ENCODE measurements at places on chromosomes 5 and 9.

DNA sequence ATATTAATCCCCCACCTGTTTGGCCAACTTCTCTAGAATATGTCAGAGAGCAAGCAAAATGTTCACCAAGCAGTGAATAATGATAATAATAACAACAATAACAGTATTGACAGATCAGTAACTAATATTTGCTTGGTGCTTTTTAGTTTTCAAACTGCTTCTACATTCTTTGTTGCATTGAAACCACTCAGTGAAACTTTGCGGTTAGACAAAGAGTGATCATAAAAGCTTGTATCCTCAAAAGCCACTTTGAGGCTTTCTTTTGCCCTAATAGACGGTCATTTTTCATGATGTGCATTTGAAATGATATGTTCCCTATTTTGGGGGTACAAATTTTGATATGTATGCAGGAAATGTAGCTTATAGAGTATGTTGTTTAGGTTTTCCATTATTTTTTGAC is 43.6 kb upstream of the PTGS1 start:
- no peak for DNase-seq

DNA sequence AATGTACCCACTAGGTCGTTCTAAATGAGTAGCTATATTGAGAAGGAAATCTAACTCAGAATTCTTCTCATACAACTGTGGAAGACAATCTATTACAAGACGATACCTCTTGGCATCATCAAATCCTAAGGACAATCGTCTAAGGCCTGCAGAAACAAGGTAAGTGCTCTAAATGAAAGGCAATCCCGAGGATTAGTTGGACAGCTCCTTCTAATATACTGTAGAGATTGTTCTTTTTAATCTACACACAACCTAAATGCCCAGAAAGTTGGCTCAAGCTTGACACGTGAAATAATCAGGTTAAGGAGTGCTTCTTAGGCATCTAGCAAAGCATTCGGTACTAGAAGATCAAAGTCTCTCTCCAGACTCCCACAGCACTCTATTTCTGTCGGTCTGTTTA is 55.1 kb downstream of the MED27 start:
- no peak for DNase-seq

DNA sequence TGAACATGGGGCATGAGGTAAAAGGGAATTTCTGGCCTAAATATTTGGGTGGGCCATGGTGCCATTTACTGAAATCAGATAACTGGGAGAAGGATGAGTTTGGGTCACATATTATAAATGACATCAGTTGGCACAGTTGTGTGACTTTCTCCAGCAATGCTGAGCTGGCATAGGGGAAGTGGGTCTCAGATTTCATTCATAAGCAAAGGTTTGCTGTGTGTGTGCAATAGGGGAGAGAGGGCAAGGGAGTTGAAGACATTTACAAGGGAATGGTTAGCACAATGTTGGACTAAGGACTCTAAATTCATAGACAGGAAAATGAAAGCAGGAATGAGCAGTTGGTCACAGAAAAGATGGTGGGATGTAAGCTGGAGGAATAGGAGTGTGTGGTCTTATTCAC is 47.8 kb upstream of the KLF9 start:
- DNase-seq = no peak

DNA sequence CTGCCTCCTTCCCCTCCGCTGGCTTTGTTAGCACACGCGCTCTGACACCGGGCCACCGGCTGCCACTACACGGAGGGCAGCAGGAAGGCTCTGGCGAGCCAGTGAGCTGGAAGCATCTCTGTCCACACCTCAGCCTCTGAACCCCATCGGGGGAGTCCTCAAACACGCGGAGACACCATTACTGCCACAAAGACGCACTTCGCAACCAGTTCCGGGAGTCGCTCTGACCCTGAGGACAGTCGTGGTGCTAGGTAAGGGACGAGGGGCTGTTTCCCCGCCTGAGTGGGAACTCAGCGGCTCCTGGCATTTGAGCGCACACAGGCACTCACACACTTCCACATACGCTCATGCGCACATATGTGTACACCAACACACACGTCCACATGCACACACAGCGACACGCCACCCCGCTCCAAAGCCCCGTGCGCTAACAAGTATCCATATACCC is 160.0 kb downstream of the C9orf152 start:
- DNase-seq = no peak

GRCh38 chr9:115883467-115884329 is 269.9 kb upstream of the PAPPA start:
- DNase-seq = peak; percentile 16

GRCh38 chr9:110252509-110253139 is 3.7 kb downstream of the TXN start:
- no peak for DNase-seq

DNA sequence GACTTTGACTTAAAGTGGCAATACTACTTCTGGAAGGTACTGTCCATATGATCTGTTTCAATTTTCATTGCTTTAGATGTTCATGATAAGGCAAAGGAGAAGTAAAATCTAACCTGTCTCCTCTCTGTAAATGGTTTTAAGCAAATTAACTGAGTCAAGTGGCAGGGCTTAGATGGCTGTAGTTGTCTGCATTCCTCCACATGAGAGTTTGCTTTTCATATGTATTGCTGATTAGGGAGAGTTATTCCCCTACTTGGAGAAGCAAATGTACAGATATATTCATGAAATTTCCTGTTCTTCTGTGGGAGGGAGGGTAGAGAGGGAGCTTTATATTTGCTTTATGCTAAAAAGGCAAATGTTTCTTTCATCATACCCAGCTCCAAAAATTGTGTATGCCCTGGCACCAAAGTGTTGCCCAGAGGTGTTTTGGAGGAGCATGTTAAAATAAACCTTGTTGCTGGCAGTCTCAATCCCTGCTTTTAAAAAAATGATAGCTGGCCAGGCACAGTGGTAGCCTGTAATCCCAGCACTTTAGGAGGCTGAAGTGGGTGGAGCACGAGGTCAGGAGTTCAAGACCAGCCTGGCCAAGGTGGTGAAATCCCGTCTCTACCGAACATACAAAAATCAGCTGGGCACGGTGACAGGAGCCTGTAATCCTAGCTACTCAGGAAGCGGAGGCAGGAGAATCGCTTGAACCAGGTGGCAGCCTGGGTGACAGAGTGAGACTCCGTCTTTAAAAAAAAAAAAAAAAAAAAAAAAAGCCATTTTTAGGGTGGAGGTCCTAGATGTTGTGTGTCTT is 3.5 kb upstream of the LRRTM2 start:
- DNase-seq = no peak

GRCh38 chr5:113087976-113088514 is 111.4 kb downstream of the DCP2 start:
- no peak for DNase-seq

DNA sequence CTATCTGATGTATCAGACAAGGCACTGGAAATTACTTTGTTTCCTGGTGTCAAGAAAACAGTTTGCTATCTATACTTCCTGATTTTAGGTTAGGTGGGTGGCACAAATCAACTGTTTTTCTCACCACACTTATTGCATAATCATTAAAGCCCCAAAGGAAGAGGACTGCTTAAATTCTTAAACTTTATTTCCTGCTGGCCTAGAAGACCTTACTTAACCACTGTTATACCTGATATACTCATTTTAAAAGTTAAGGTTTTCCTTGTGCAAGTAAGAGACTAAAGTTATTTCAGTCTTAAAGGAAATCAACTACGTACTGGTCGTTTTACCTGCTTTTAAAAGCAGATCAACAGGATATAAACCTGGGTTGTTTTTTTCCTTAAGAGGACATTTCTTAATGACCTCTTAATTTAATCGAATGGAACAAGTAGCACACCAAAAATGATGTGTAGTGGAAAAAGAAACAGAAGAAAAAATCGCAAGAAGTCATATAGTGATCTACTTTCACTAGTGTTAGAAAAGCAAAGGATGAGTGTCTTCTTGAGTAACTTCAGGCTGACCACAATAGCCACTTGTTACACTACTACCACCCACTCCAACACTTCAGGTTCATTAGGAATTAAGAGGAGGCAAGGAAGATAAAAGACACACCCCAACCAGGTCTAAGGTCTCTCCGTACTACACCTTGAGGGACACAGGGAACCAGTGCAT is 974 bp downstream of the CLINT1 start:
- no peak for DNase-seq
